ENCODE measurements at places on chromosomes 5 and 9. TPM values are rescaled to one million over a fixed set of nuclear protein-coding genes. Genes with fewer than 3 reads are reported as not detected.

ADAM19 gene
- 13.0 TPM for total RNA-seq

GDA gene
- under 0.01 TPM for total RNA-seq

HTR4 gene
- total RNA-seq: not detected

CER1 gene
- total RNA-seq: not detected

GPR21 gene
- total RNA-seq: 0.66 TPM

SYNPO gene
- total RNA-seq: 6.6 TPM

PCDHA5 gene
- total RNA-seq: not detected

PGM5 gene
- 113 TPM for total RNA-seq

FGF1 gene
- 0.77 TPM for total RNA-seq

MARCHF11 gene
- total RNA-seq: not detected

LVRN gene
- total RNA-seq: 0.17 TPM

RNF183 gene
- not detected for total RNA-seq

ATP10B gene
- not detected for total RNA-seq

SLC25A2 gene
- not detected for total RNA-seq

All from fibroblast of lung (primary cell).